Posterior vena cava (tissue), 2 donors: ENCODE measurements at places on chromosomes 12 and 14.
A peak's percentile ranks its signal among the peaks of the same experiment; 100 is the strongest.

DNA sequence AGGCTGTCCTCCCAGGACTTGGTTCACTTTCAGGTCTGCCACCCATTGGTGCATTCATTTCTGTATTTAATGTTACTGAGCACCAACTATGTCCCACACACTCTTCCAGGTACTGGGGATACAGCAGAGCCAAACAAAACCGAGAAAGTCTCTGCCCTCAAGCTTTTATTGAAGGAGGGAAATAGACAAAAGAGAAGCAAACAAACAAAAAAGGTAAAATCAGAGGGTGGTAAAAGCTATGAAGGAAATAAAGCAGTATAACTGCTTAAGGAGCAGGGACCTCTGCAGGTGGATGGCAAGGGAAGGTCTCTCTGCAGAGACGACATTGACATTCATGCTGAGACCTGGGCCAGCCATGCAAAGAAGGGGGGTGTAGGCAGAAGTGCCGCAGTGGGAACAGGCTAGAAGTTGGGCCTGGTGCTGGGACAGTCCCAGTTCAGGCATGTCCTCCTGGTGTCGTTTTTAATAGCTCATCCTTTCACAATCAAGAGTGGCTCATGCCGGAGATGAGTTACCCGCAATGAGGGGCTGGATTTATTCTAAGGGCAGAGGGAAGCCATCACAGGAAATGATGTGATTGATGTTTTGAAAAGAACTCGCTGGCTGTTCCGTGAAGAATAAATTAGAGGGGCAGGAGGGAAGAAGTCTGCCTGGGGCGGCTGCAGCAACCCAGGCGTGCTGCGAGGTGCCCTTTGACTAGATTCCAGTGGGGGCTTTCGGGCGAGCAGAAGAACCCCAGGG lies 72.8 kb downstream of the IRF2BPL start:
- no peak for DNase-seq

DNA sequence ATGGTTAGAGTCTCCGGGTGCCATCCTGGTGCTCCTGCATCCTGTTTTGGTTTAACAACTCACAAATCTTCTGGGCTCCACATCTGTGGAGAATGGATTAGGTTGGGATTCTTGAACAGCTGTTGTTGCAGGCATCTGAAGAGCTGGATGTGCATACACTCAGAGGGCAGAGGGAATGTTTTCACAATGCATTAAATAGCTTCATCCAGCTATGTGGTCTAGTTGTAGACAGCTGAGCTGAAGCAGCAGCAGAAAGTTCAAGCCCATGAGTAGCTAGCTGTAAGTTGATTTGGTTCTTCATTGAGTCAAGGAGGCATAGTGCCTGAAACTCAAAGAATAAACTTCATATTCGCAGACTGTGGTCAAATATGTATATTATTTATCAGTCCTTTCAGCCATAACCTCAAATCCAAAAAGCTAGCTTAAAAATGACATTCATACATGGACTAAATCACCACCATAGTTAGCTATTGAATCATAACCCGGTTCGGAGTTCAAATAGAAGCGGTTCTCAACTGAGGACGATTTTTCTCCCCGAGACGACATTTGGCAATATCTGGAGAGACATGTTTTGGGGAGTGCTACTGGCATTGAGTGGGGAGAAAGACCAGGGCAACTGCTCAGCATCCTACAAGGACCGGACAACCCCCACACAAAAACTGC lies 858 bp upstream of the ANKRD13A start:
- no peak for DNase-seq

GRCh38 chr12:89648211-89648930 lies 60.3 kb downstream of the ATP2B1 start:
- no peak for DNase-seq

DNA sequence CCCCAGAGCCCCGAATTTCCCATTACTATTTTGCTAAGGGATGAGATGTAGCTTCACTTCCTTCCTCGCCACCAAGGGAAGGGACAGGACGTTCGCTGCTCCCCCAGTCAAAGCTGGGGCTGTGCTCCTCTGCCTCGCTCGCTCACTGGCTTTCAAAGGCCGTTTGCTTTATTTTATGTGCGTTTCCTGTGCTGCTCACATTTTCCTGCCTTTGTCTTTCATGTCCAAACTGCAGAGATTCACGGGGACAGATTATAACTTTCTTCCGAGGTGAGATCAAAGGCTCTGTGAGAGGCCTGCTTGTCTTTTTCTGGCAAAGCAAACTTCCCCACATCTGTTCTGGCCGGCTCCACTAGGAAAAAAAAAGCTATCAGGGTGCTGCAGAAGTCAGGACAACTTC lies 76.0 kb upstream of the FZD10 start:
- DNase-seq: no peak

- DNase-seq: no peak
Observed at GRCh38 chr12:54287261-54288157, 7.0 kb downstream of the HNRNPA1 start.

DNA sequence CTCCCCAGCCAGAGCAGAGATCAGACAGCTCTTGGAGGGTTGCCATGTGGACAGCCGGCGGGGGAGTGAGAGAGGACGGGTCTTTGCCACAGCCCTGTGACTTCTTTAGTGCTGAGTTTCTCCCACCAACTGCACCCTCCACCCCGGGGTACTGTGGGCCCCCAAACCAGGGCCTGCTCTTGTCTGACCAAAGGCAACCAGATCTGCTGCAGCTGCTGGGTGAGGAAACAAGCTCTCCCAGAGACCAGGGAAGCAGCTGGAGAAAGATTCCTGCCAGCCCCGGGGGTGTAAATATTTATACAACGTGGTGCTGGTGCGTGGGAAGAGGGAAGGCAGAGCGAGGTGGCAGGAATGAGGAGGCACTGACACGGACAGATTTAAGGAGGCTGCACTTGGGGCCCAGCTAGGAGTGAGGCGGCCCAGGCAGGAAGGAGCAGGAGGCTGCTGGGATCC lies 14.3 kb upstream of the ZFP36L1 start:
- peak; percentile 85 for DNase-seq
